HS-5 (cell line): ENCODE measurements at places on chromosomes 7 and 10.

- peak; percentile 13 for DNase-seq
Measured at GRCh38 chr7:99473315-99473596, 566 bp downstream of the ZNF789 start.

DNA sequence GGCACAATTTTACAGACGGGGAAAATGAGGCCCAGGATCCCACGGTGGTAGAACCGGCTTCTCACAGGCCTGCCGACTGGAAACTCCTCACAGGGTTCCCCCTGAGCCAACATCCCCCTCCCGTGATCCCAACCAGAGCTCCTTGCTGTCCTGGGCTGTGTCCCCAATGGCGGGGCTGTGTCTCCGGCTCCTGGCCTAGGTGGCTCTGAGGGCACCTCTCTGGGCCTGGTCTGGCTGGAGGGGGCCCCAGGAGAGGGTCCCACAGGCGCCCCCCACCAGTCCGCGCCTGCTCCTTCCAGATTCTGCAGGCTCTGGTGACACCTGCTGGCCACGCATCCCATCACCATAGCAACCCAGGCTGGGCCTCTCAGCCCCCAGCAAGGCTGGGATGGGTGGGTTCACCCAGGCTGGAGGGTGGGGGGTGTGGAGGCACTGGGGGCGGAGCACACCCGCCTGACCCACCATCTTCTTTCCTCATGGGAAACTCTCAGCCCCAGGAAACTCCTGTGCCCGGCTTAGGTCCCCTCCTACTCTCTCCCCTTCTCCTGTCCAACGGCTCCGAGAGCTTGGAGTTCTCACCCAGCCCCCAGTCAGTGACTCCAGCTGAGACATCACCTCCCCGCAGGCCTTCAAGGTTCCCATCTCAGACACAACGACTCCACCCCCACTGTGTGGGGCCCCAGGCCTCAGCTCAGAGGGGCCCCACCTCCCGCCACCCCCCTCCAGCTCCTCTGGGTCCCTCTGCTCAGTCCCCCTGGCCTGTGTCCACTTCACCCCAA lies 27.1 kb upstream of the TNRC18 start:
- no peak for DNase-seq

GRCh38 chr10:110069502-110069982 lies 61.8 kb downstream of the ADD3 start:
- no peak for DNase-seq

DNA sequence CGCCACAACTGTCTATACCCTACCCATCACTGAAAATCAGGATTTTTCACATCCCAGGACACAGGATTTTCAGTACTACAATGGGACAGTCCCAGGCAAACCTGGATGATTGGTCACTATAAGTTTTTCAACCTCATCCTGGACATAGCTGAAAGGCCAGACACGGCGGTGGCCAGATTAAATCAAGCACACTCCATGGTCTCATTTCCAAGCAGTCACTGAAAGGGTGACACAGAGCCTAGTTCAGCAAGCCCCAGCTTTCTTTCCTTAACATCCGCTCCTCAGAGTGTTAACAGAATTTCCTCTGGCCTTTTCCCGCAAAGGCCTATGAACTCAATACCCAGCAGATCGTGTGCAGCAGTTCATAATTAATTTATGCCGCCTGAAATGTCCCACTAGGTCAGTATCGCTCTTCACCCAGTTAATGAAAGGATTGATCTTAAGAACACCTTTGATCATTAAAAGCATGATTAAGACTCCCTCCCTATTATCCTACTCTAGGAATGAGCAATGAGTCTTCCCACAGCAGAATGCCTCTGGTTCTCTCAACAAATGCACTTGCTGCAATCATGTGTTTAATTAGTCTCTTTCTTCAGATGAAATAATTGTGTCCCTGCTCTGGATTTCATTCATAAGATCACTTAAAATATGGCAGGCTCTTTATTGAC lies 104.0 kb upstream of the NANOS1 start:
- no peak for DNase-seq

GRCh38 chr10:66167816-66168215 lies 758.0 kb upstream of the LRRTM3 start:
- DNase-seq, result peak; percentile 46

DNA sequence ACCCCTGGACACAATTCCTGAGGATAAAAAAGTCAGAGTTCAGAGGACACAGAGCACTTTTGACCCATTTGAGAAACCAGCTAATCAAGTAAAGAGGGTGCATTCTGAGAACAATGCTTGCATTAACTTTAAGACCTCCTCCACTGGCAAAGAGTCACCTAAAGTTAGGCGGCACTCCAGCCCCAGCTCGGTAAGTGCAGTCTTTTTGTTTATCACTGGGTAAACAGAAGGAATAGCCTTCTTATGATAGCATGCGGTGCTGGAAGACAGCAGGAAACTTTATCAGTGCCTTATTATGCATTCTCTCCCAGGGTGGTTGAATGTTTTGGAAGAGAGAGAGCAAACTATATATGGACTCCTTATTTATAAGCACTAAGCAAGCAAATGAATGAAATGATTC lies 130.5 kb downstream of the CDK14 start:
- DNase-seq, result no peak

DNA sequence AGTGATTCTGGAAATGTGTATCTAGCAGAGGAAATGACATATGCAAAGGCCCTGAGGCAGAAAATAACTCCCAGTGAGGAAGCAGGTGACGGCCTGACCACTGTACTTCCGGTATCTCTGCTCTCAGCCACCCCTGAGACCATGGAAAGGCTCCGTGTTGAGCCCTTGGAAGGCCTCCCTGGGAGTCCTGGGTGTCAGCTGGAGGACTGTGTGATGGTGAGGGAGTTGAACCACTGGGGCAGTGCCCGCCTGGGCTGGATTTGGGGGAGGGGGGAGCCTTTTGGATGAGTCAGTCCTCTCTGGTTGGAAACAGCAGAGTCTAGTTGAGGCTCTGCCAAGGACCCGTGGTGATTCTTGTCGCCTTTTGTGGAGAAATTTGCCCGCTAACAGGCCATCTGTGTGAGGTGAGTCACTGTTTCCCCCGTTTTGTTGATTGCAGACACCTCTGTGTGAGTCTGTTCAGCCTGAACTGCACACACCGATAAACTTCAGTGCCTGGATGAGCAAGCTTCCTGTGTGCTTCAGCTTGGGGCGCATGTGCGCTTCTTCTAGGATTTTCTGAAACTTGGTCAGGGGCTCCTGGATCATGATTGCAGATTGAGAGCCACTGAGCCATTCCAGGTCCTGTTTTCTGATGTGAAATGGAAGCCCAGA lies 98.6 kb downstream of the GRK5 start:
- peak; percentile 96 for DNase-seq

- no peak for DNase-seq
Measured at GRCh38 chr10:67809107-67809506, 28.9 kb downstream of the DNAJC12 start.

- DNase-seq, result no peak
Measured at GRCh38 chr10:52599551-52600200, 172.9 kb downstream of the MBL2 start.

GRCh38 chr7:111853201-111853990 lies 291.1 kb upstream of the IMMP2L start:
- no peak for DNase-seq

GRCh38 chr10:118865998-118866693 lies 111.4 kb upstream of the CACUL1 start:
- no peak for DNase-seq

DNA sequence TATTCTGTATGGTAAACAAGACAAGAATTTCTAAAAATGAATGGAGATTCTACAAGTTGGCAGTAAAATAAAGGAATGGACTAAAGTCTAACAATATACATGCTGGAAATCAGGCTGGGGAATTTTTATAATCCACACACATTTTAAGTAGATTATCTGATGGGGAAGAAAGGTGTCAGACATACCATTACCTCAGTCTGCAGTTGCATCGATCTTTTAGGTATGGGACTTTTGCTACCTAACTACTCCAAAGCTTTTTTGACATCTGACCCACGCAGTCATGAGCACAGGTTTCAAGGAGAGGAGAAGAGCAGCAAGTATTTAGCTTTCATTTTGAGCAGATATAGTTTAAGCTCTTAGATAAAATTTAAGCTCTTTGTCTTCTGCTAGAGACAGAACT lies 113.0 kb downstream of the ZNF438 start:
- DNase-seq, result no peak

DNA sequence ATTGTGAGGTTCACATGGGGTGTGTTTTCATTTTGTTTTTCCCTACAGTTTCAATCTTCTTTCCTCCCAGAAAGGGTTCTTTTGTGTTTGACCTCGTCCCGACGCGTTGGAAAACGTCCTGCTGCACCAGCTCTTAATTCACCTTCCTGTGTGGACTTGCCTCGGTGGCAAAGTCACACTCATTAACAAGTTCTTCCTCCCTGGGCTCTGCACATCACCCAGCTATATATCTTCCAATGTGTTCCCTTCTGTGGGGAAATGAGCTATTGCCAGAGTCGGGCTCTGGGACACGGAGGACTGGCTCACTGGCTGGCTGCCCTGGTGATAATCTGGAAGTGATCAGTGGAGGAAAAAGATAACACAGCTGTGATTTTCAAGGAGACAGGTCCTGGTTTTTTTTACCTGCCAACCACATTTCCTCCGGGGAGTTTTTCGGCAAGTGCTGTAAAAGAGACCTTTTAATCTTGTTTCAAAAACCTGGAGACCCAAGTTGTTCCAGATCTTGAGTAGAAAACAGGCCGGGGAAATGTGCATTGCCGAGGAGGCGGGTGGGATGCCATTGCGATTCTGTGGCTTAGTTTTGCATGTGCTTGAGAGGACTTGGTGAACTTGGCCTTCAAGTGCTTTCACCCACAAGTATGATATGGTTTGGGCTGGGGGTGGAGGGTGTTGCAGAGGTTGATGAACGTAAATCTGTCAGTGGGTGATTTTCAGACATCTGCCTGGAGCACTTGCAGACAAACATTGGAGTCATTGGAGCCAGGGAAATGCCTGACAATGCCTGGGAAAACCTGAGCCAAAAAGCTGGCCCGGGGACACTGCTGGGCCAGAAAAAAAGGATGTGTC lies 96.5 kb upstream of the CREB5 start:
- no peak for DNase-seq

- DNase-seq, result no peak
Measured at GRCh38 chr10:4494551-4494950, 331.5 kb upstream of the AKR1E2 start.
